ENCODE measurements at places on chromosomes 3 and 15.
A peak's percentile ranks its signal among the peaks of the same experiment; 100 is the strongest.

- no peak for DNase-seq
Observed at GRCh38 chr15:45468294-45468693, 54.3 kb downstream of the SLC30A4 start.

DNA sequence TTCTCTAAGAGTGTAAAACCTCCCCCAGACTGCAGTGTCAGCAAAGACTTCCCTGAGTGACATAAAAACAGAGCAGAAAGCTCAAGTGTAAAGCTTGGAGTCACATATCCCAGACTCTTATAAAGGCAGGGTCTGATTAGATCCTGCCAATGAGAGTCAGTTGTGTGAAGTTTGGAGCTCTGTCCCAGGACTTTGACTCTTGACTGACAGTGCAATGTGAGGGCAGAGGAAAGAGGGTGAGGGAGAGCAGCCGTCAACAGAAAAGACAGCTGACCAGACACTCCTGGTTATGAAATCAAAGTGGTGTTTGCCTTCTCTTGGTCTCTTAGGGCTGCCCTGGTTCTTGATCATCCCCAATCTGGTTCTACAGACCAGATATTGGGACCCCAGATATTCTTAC lies 393.2 kb downstream of the ERC2 start:
- no peak for DNase-seq

GRCh38 chr3:190396001-190396400 lies 8.0 kb downstream of the CLDN16 start:
- no peak for DNase-seq

GRCh38 chr15:48547286-48547685 lies 98.2 kb downstream of the FBN1 start:
- no peak for DNase-seq

DNA sequence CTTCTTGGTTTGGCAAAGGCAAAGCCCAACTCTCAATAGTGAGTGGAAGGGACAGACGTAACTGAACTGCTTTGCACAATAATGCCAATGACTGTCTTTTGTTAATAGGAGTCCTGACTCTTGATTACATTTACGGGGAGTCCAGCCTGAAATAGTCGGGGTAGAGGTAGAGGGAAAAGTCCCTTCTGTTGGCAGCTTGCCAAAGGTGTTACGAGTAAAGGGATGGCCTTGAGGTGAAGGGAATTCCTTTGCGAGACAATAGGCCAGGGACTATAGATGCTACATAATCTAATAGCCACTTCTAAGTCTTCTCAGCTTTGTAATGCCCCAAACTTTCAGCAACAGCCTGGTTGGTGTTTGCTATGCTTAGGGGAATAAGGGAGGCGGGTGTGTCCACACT lies 2.2 kb upstream of the SENP2 start:
- no peak for DNase-seq

DNA sequence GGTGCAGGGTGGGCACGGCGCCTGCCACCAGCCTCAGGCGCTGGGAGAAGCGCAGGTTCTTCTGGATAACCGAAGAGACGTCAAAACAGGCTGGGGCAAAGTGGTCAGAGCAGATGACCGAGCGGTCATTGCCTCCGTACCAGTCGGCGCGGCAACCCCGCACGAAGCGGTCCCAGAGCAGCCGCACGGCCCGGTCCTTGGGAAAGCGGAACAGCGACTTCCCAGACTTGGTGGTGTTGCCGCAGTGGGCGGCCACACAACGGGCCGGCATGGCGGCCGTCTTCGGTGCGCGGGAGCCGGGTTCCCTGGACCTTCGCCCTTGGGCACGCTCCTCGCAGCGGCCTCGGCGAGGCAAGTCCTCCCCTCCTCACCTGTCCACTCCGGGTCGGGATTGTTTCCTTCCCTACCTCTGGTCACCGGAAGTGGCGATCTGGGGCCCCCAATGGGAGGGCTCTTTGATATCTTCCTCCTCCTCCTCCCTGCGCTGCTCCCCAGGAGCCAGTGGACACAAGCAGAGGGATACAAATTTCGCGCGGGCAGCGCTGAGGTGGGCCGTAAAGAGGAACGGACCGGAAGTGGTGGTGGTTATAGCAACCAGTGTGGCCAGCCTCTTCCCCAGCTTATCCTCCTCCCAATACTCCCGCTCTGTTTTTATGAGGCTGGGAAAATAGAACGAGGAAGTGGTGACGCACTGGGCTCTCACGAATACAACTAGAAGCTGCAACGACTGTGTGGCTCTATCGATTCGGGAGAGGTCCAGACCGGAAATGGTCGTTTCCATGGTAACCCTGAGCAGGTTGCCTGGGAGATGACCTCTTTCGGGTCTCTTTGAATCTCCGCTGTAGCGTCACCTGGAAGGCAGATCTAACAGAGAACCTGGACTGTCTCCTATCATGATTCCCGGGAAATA lies at the start of the genes LRRC49 and THAP10:
LRRC49 (plus strand) TSS at position 825 of the 910 bp plus-strand sequence; CDS start at position 894, 69 bp downstream.
THAP10 (minus strand) TSS at position 432 of the 910 bp plus-strand sequence; CDS start at position 271, 161 bp downstream.
- DNase-seq, result peak; percentile 91

GRCh38 chr3:137084586-137084985 lies 126.8 kb downstream of the IL20RB start:
- DNase-seq, result no peak

- DNase-seq, result no peak
Observed at GRCh38 chr3:35954413-35954812, 315.1 kb downstream of the ARPP21 start.

- peak; percentile 70 for DNase-seq
Observed at GRCh38 chr3:183822631-183823030, 2.7 kb downstream of the MAP6D1 start.

Data from ecto neural progenitor cell (in vitro differentiated cells).